ENCODE measurements at places on chromosomes 1 and 21.

- DNase-seq: peak; percentile 87
Observed at GRCh38 chr1:1431845-1432273, 3.6 kb upstream of the VWA1 start.

DNA sequence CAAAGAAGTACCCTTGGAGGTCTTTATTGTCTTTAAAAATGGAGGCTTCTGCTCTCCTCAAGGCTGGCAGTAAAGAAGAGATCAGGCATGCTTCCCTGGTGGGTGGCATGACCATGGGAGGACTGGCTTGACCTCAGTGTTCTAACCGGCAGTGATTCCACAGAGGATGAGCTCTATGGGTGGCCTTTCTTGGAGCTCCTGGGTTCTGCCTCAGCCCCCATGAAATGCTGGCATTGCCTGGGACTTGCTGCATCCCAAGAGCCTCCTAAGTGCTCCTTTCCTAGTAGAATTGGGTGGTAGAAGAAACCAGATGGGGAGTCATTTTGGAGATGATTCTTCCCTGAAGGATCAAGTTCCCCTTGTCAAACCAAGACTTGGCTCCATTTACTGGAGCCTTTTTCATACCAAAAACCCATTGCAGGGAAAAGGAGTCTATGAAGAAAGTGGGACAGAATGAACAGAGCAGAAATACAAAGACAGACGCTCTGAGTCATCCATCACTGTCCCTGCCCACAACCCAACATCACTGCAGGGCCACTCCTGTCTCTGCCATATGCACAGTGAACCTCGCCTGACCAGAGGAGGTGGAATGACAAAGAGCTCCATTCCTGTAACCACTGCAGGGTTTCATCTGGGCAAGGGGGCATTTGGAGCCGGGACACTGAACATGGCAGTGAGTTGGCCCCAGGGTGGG is 42.4 kb downstream of the RIMS3 start:
- DNase-seq: no peak

- no peak for DNase-seq
Observed at GRCh38 chr21:37001441-37001840, 5.1 kb upstream of the RIPPLY3 start.

GRCh38 chr1:83919872-83920271 is 79.1 kb downstream of the TTLL7 start:
- no peak for DNase-seq

DNA sequence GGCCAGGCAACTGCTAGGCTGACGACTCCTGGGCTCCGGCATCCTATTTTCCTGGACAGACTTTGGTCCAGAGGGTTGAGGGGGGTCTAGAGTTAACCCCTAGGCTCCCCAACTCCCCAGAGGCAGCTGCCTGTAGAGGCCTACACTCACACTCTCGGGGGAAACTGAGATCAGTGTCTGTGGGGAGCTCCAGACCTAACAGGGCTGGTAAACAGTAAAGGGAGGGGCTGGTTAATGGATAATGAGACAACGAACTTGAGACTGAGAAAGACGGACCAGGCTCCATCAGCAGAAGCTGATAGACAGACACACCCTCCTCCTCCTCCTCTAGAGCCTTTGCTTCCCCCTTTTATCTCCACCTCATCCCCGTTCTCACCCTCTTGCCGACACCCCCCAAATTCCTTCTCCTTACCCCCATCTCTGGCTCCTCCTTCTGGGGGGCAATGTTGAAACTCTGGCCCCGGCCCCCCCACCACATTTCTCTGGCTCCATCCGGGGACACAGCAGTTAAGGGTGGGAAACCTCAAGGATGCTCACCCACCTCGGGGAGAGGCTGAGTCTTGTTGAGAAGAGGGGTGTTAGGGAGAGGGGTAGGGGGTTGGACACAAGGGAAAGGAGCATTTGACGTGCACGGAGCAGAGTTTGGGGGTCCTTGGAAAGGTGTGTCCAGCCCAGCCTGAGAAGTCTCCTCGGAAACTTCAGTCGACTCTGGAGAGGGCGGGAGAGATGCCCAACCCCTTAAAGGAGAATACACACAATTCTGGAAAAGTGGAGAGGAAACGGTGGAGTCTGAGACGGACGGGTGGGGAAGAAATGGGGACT is at the start of gene MTMR11:
Gene MTMR11 (minus strand): TSS at position 710 of the 822 bp plus-strand sequence. CDS start 232 bp downstream, at position 478.
- no peak for DNase-seq

- no peak for DNase-seq
Observed at GRCh38 chr1:50425376-50426107, 2.3 kb upstream of the DMRTA2 start.

DNA sequence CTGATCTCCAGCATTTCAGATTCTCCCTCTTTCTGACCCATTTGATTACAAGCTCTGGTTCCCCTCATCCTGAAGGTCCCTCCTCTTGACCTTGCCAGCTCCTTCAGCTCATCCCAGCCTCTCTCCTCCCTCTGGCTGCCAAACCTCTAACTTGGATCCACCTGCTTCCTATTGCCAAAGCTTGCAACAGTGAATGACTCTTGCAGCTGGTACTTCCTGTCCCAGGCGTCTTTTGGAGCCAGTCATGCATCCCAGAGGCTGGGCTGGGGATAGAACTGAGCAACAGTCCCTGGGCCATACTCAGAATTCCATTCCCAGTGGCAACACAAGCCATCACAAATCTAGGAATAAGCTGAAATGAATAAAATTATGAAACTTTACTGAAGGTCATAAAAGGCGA is 27.7 kb upstream of the SPOCD1 start:
- no peak for DNase-seq

- DNase-seq: no peak
Observed at GRCh38 chr1:2320006-2320405, 71.3 kb downstream of the MORN1 start.

- no peak for DNase-seq
Observed at GRCh38 chr1:77218477-77219165, 609 bp downstream of the PIGK start.

DNA sequence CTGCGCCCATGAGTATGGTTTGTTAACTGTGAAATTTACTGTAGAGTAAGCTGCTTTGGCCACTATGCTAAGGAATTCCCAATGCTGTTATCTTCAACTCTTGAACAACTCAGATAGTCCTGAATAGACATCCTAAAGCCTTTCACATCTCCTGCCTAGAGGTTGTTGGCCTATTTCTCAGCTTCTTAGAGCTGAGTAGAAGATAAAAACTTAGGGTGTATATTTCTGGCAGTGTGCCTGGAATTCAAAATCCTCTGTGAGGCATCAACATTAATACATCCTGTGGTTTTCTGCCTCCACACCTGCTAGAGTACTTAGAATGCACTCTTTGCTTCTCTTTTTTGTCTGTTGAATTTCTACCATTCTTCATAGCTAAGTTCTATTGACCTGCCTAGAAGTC is 45.8 kb upstream of the RC3H1 start:
- no peak for DNase-seq

DNA sequence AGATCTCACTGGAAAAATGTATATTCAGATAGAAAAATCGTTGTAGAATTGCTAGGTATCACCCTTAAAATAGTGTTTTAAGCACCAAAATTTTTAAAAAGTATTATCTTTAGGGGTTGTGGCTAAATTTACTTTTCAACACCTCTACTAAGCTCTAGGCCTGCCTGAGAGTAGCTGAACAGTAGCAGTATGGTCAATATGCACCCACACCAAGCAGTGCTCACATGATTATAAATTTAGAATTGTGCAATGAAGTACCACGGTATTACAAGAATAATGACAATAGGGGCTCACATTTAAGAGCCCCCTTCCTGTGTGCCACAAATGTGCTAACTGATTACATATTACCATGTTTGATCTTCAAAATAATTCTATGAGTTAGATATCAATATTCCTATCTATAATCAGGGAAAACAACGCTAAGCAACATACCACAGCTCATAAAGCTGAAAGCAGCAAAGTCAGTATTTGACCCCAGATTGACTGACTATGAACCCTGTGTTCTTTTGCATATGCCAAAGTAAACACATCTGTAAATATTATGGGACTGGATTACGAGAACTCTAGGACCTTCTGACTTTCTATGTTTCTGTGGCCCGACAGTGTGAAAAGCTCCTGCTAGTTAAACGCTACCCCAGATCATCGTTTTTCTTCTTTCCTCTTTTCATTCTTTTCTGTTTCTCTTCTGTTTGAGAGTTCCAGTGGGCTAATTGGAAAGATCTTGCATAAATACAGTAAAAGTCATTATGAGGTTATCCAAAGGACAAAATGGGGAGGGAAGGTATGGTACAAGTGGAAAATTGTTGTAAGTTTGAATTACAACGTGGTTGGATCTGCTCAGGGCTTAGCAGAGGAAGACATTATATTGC is 201.1 kb upstream of the C1orf87 start:
- DNase-seq: no peak
